ENCODE measurements at places on chromosomes 12 and 14. TPM values are rescaled to one million over a fixed set of nuclear protein-coding genes. Genes with fewer than 3 reads are reported as not detected.
A peak's percentile ranks its signal among the peaks of the same experiment; 100 is the strongest.

- H3K27ac ChIP-seq, result no peak overlapping the region
- no peak overlapping the region for H3K4me3 ChIP-seq
- H3K27me3 ChIP-seq, result no peaks in the 10 kb centered on the region
- no peak for DNase-seq
- H3K4me1 ChIP-seq, result no peaks in the 10 kb centered on the region
These were observed 6.1 kb downstream of the FAM186A start for GRCh38 chr12:50390316-50390741.

The NRXN3 gene
- total RNA-seq, result 4.3 TPM

The KLRC3 gene
- not detected for total RNA-seq

- H3K27ac ChIP-seq, result peak overlapping the region; percentile 36
- peaks cover 11% of the 10 kb centered on the region for H3K4me1 ChIP-seq
- DNase-seq, result no peak
- no peaks in the 10 kb centered on the region for H3K27me3 ChIP-seq
- no peak overlapping the region for H3K4me3 ChIP-seq
- no peaks in the 10 kb centered on the region for H3K36me3 ChIP-seq
These were observed 17.0 kb downstream of the EEA1 start for GRCh38 chr12:92912052-92912451.

- no peak overlapping the region for H3K4me3 ChIP-seq
These were observed 4.9 kb upstream of the GPR132 start for GRCh38 chr14:105069871-105070759.

The TMBIM6 gene
- total RNA-seq, result 372 TPM

The IL22 gene
- not detected for total RNA-seq

GRCh38 chr14:92254786-92255185, 68.2 kb upstream of the SLC24A4 start:
- H3K4me1 ChIP-seq, result peaks cover 10% of the 10 kb centered on the region
- H3K27ac ChIP-seq, result no peak overlapping the region
- DNase-seq, result no peak

The RNASE3 gene
- total RNA-seq, result not detected

GRCh38 chr12:42761601-42762350, 172.2 kb upstream of the PRICKLE1 start:
- H3K4me3 ChIP-seq, result no peak overlapping the region
- H3K27me3 ChIP-seq, result no peaks in the 10 kb centered on the region
- no peak for DNase-seq
- no peaks in the 10 kb centered on the region for H3K36me3 ChIP-seq
- H3K27ac ChIP-seq, result no peak overlapping the region

The NPFF gene
- not detected for total RNA-seq

DNA sequence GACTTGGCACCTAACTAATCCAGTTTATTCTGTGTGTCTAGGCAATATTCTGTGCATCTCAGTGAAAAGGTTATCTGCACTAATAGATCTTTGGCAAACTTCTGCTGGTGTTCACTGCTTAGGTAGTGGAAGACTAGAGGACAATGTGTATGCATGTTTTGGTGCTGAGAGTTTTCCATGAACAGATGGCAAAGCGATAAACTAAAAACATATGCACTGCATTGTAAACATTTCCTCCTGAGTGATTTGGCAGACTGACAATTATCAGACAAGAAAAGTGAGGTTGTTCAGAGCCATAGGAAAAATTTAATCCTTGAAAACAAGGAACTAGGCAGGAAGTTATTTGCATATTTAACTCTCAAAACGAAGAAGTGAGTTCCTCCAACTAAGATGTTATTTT, 400.4 kb downstream of the ATP23 start:
- no peak overlapping the region for H3K4me3 ChIP-seq
- no peaks in the 10 kb centered on the region for H3K27me3 ChIP-seq
- peaks cover 4% of the 10 kb centered on the region for H3K4me1 ChIP-seq
- H3K27ac ChIP-seq, result no peak overlapping the region

DNA sequence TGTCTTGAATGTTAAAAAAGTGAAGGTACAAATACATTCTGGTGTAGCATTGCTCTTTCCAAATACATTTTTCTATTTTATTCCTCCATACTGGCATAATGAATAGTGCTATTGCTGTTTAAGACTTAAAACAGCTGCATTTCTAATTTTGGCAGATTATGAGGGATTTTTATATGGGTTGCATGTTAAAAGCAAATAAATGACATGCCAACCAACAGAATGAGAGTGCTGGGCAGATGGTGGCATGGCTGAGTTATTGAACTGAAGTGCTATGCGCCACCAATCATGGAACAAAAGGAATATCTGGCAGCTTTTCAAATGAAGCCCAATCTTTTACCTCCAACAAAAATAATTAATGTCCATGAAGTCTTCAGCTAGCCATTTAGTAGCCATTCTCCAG, 215.0 kb downstream of the PRKD1 start:
- DNase-seq, result no peak
- H3K4me3 ChIP-seq, result no peak overlapping the region
- no peak overlapping the region for H3K27ac ChIP-seq
- H3K4me1 ChIP-seq, result peaks cover 3% of the 10 kb centered on the region
- no peaks in the 10 kb centered on the region for H3K27me3 ChIP-seq
- H3K36me3 ChIP-seq, result no peaks in the 10 kb centered on the region

The GMFB gene
- 44.3 TPM for total RNA-seq

GRCh38 chr12:96044017-96044942, 8.9 kb upstream of the LTA4H start:
- H3K27me3 ChIP-seq, result no peaks in the 10 kb centered on the region
- no peaks in the 10 kb centered on the region for H3K36me3 ChIP-seq
- no peak for DNase-seq
- H3K4me1 ChIP-seq, result peaks cover 11% of the 10 kb centered on the region
- H3K27ac ChIP-seq, result no peak overlapping the region
- H3K4me3 ChIP-seq, result no peak overlapping the region

DNA sequence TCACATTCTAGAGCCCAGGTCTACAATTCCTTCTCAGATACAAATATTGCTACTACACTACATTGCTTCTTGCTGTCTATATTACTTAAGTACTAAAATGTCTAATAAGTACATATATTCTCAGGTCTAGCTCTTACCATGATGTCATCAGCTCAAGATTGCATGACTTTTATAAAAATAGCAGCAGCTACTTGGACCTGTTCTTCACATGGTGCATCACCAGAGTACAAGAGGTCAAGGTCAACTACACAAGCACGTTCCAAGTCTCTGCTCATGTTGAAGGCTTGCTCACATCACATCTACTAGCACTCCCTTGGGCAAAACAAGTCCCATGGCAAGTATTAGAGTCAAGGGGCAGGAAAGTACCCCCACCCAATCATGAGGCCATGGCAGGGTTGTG, 465.6 kb downstream of the MED13L start:
- peaks cover 11% of the 10 kb centered on the region for H3K27me3 ChIP-seq
- H3K36me3 ChIP-seq, result no peaks in the 10 kb centered on the region
- no peak overlapping the region for H3K27ac ChIP-seq
- no peak for DNase-seq

DNA sequence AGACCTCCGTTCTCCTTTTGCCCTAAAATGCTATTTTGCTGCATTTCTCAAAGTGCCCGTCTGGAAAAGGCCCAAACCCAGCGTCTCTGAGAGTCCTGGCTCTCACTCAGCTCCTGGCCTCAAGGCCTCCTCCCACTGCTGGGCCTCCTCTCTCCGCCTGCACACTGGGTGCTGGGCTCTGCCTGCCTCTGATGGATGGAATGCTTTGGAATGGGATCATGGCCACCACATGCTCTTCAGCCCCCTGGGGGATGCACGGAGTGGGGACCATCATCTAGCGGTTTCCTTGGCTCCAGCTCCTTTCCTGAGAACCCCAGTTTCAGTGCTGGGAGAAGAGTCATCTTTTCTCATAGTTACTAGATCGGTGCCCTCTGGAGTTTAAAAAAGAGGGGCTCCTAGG, 65.2 kb downstream of the KDM2B start:
- no peak for DNase-seq
- peaks cover 36% of the 10 kb centered on the region for H3K36me3 ChIP-seq
- no peak overlapping the region for H3K27ac ChIP-seq

GRCh38 chr14:21768116-21768874, 94.7 kb upstream of the OR4E1 start:
- no peak overlapping the region for H3K4me3 ChIP-seq
- no peaks in the 10 kb centered on the region for H3K36me3 ChIP-seq
- no peak for DNase-seq

The TSPAN9 gene
- total RNA-seq, result 27.8 TPM

The GSG1 gene
- not detected for total RNA-seq

DNA sequence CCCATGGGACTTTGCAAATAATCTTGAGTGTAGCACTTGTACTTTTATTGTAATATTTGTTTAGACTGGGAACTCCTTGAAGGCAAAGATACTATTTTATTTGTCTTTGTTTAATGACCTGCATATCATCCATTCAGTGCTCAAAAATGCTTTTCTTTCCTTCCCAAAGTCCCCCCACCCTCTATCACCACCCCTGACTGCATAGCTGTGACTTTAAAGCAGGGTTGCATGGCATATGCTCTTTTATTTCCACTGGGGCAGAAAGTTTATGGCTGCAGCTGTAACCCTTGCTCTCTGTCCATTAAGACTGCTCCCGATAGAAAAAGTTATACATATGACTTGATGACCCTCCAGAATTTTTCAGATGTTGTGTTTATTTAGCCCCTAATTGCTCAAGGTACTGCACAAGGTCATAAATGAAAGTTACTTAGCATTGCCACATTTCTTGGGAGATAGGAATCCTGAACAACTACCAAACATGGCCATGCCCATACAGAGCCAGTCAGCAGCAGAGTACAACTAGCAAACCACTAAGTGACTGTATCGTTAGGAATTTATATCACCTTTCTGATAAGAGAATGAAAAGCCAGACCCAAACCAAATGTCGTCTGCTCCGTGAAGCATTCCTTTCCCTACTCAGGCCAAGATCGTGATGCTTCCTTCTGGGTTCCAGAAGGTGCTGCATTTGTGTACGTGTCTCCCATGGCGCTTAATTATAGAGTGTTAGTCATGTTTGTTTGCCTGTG, 114.3 kb downstream of the DIP2B start:
- no peak for DNase-seq
- no peaks in the 10 kb centered on the region for H3K27me3 ChIP-seq
- H3K4me3 ChIP-seq, result no peak overlapping the region

The FLRT2 gene
- 26.4 TPM for total RNA-seq

The LGR5 gene
- total RNA-seq, result 0.97 TPM

DNA sequence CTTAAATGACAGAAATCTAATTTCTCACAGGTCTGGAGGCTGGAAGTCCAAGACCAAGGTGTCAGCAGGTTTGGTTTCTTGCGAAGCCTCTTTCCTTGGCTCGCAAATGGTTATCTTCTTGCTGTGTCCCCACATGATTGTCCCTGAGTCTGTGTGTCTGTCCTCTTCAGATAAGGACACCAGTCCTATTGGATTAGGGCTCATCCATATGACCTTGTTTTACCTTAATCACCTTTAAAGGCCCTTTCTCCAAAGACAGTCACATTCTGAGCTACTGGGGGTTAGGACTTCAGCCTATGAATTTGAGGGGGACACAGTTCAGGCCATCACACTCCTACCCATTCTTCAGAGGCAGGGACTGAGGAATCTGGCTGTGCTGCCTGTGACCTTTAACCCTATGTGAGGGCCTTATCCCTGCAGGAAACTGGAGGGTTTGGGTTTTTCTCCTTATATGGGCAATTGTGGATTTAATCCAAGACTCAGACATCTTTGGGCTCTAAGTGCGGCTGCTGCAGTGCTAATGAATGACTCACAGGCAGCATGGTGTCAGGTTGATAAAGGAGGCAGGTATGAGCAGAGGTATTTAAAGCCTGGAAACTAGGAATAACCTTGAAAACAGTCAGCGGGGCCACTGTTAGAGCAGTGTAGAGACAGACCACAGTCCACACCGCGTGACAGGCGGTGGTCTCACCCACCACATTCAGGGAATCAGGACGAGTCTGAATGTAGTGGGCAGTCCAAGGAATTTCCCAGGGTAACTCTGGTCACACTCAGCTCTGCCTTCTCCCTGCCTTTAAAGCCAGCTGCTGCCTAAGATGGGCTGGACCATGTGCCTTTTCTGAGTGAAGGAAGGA, 10.2 kb downstream of the TPCN1 start:
- H3K27ac ChIP-seq, result no peak overlapping the region
- H3K36me3 ChIP-seq, result peaks cover 58% of the 10 kb centered on the region
- H3K4me3 ChIP-seq, result no peak overlapping the region
- peaks cover 39% of the 10 kb centered on the region for H3K4me1 ChIP-seq
- DNase-seq, result peak; percentile 40

DNA sequence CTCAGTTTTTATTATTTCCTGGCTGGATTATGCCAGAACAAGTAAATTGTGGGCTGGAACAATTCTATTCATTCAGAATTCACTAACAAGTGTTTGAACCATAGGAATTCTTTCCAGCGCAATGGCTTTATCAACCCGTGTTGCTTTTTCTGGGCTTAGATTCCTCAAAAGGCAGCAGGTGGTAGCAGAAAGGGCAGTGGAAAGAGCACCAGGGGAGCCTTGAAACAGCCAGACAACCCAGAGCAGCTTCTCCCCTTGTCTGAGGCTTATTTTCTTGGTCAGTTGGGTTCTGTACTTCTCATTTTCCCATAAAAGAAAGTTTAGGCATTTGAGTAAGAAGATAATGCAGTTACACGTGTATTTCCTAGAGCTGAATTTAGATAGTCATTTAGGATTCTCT, 130.7 kb downstream of the OTOGL start:
- DNase-seq, result no peak
- no peak overlapping the region for H3K27ac ChIP-seq
- no peaks in the 10 kb centered on the region for H3K36me3 ChIP-seq
- no peak overlapping the region for H3K4me3 ChIP-seq
- no peaks in the 10 kb centered on the region for H3K27me3 ChIP-seq

The ALX1 gene
- total RNA-seq, result 0.56 TPM

DNA sequence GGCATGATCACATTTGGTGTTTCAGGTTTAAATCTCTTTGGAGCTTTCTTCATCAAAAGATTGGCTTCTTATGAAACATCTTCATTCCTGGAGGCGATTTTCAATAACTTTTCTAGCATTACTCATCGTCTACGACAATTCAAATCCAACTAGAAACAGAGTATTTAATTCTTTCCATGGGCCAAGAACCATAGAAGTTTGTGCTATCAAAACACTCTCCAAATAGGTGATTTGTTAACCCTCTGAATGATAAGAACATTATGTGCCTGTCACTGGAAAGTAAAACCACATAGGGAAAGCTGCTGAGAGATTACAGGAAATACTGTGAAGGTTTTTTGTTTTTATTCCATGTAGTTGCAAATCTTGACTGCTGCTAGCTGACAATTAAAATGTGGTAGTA, 6.9 kb upstream of the DCN start:
- H3K4me3 ChIP-seq, result no peak overlapping the region
- DNase-seq, result no peak
- no peak overlapping the region for H3K27ac ChIP-seq
- no peaks in the 10 kb centered on the region for H3K4me1 ChIP-seq
- H3K27me3 ChIP-seq, result no peaks in the 10 kb centered on the region

- no peaks in the 10 kb centered on the region for H3K27me3 ChIP-seq
- no peak for DNase-seq
- H3K36me3 ChIP-seq, result no peaks in the 10 kb centered on the region
- H3K4me1 ChIP-seq, result no peaks in the 10 kb centered on the region
- no peak overlapping the region for H3K27ac ChIP-seq
These were observed 262.5 kb downstream of the FOXG1 start for GRCh38 chr14:29028973-29029582.

- no peaks in the 10 kb centered on the region for H3K36me3 ChIP-seq
- no peak overlapping the region for H3K27ac ChIP-seq
- no peak overlapping the region for H3K4me3 ChIP-seq
- DNase-seq, result no peak
- peaks cover 6% of the 10 kb centered on the region for H3K4me1 ChIP-seq
These were observed 136.3 kb upstream of the PRICKLE1 start for GRCh38 chr12:42725809-42726208.

GRCh38 chr12:25497021-25497420, 56.1 kb downstream of the LMNTD1 start:
- H3K4me1 ChIP-seq, result no peaks in the 10 kb centered on the region
- H3K27me3 ChIP-seq, result peaks cover 2% of the 10 kb centered on the region
- no peak overlapping the region for H3K27ac ChIP-seq
- DNase-seq, result no peak

Data from suprapubic skin (tissue), 4 donors.